ENCODE measurements at places on chromosomes 4 and X.

DNA sequence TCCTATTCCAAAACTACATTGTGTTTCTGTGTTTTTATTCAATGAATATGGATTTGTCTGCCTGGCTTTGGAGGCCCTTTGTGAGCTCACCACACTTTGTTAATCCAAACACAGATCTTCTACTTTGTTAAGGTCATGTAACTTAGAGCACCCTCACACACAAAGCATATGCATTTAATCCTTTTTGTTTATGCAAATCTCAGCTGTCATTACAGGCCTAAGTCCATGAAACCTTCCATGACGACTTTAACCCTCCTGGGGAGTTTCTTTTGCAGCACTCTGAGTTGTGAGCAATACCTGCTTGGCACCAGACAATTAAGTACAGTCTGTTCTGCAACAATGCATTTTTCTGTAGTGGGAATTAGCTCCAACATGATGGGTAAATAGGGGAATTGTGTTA, 14.9 kb downstream of the CCSER1 start:
- no peak for DNase-seq

DNA sequence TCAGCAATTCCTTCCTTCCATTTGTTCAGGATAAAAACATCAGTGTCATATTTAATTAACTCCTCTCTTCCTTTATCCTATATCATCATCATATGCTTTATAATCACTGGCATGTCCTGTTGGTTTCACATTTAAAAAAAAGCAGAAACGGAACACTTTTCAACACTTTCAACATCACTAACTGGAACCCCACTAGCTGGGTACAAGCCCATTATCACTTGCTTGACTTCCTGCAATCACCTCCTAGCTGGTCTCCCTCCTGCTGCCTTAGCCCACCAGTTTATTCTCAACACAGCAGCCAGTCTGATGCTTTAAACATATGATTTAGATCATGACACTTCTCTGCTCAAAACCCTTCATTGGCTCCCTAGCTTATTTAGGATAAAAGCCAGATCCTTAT, 116.4 kb upstream of the LSM6 start:
- no peak for DNase-seq

- DNase-seq, result no peak
Measured at GRCh38 chrX:16855363-16856075, 14.6 kb downstream of the RBBP7 start.

- no peak for DNase-seq
Measured at GRCh38 chr4:113050371-113050755, 910 bp downstream of the ANK2 start.

DNA sequence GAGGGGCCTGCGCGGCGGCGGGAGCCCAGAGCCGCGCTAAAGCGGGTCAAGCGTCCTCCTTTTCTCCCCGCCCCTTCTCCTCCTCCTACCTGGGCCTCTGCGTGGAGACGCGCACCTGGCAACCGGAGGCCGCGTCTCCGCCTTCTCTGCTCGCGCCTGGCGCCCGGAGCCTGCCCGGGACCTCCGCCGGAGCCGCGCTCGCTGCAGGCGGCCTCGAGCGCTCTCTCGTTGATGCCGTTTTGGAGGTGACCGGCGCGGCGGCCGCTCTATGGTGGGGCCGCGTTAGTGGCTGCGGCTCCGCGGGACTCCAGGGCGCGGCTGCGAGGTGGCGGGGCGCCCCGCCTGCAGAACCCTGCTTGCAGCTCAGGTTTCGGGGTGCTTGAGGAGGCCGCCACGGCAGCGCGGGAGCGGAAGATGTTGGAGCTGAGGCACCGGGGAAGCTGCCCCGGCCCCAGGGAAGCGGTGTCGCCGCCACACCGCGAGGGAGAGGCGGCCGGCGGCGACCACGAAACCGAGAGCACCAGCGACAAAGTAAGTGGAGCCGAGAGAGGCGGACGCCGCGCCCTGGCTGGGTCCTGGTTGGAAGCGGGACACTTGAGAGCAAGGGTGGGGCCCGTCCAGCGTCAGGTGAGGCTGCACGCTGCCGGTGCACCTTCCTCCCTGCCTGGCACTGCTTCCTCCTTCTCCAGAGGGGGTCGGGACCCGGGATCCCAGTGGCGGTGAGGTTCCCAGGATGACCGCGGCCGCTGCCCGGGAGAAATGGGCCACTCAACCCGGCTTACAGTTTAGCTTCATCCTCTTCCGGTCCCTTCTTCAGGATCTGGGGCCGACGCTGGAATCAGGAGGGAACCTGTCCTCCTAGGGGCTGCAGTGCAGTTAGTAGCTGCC, at the start of gene CDS1:
CDS1 (plus strand) TSS at position 140 of the 888 bp plus-strand sequence; CDS start at position 415, 275 bp downstream.
- DNase-seq, result peak; percentile 7

GRCh38 chr4:169662206-169662605, 41.8 kb downstream of the CLCN3 start:
- DNase-seq, result no peak

DNA sequence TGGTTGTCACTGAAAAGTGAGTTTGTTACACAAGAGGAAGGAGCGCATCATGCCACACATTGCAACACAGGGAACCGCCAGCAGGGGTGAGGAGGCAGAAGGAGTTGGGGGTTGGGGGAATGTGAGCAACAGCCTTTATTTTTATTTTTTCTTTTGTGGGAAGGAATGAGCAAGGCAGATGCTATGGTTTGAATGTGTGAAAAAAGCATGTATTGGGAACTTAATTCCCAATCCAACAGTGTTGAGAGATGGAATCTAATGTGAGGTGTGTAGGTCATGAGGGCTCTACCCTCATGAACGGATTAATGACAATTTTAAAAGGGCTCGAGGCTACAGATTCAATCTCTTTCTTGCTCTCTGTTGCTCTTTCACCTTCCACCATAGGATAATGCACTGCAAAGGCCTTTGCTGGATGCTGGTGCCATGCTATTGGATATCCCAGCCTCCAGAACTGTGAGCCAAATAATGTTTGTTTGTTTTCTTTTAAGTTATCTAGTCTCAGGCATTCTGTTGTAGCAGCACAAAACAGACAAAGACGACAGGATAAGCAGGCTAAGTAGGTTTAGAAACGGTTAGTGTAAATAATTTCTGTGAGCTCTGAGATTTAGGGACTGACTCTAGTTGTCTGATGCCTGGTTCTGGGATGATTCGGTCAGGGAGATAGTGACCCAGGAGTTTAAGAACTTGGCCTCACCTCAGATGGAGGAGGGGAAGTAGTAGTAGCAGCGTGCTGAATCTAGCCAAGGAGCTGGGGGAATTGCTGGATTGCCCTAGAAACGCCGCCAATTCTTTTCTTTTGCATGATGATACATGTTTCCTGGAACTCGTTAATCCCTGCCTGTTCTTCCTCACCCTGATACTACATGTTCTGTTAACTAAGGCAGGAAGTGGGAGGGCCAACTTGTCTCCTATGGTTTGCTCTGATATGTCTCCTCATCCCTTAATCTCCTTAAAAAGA, 156.6 kb upstream of the CTSO start:
- DNase-seq, result peak; percentile 38

DNA sequence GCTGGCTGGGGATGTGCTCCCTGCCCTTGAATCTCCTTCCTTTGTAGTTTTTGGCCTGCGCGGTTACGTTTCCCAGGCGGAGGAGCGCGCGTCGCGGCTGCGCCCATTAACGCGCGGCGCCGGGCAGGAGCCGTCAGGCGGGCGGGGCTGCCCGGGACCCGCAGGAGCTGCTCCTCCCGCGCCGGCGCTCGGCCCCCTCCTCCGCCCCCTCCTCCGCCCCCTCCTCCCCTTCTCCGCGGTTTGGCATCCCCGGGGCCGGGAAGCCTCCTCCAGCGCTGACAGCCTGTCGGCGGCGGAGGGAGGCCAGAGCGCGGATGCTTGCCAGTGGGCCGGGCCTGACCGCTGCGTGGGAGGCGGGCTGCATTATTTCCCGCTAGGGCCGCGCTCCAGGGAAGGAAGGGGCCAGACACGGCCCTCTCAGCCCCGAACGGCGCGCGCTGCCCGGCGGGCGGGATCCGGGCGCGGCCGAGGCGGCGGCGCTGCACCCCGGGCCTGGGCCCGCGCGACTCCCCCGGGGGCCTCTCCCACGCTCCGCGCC, at the start of gene DCLK2:
DCLK2 (plus strand) TSS at position 405 of the 538 bp plus-strand sequence. CDS start 583 bp downstream, outside the sequence.
- peak; percentile 87 for DNase-seq

DNA sequence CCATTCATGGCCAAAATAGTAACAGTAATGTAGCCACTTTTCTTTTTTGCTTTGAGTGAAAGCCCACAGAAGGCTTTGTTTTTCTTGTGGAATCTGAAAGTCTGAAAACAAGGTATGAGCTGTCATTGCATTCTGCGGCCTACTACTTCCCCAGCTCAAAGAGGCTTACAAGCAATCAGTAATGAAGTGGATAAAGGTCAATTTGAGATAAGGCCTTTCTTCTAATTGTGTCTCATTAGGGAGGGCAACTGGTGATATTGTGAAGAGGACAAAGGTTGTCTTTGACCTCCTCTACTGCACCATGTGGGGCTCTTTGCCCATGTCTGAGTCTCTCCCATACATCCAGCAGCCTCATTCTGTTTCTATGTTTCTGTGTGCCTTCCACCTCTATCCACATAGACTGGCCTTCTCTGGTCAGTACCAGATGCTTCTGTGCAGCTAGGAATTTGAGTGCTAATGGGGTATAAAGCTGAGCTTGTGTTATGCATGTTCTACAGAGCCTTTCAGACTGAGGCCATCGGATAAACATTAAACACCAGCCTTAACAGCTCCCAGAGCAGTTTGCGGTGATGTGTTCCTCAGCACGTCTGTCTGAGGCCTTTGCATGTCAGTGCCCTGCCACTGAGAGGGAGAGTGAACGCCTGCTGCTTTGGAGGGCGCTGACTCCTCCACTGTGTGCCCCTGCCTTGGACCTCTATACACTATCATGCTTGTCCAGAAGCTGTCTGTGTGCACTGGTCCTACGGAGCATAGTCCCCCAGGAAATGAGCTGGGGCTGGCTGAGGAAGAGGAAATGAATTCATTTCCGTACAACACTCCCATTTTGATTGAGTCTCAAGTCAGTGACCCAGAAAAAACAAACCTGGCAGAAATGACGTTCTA, 80.2 kb downstream of the SH2D1A start:
- no peak for DNase-seq

All from EL (cell line).